ENCODE measurements at places on chromosomes 12 and 14.

- H3K4me1 ChIP-seq: peaks cover 6% of the 10 kb centered on the region
- no peak overlapping the region for H3K4me3 ChIP-seq
- H3K27ac ChIP-seq: no peak overlapping the region
These were observed 341.2 kb upstream of the KITLG start for GRCh38 chr12:88921434-88921833.

DNA sequence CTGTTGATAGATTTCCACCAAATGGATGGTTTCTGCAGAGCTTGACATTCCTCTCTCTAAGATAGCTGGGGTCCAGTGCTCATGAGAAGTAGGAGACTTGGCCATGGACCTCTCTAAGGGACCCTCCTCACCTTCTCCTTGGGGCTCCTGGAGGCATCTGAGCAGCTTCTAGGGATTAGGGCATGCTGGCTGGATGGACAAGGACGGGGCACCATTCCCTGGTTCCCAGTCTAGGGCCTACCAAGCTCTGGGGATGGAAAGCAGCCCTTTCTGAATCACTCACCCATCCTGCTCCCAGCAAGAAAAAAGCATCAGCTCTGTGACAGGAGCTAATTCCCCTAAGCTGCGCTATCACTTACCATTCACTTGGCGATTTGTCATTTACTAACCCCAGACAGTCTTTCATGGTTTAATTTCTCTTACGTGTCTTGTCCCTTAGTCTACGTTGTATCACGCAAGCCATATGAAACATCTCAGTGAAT lies 39.5 kb downstream of the VWF start:
- H3K36me3 ChIP-seq: no peaks in the 10 kb centered on the region
- peaks cover 13% of the 10 kb centered on the region for H3K4me1 ChIP-seq
- H3K27me3 ChIP-seq: no peaks in the 10 kb centered on the region
- no peak overlapping the region for H3K27ac ChIP-seq

DNA sequence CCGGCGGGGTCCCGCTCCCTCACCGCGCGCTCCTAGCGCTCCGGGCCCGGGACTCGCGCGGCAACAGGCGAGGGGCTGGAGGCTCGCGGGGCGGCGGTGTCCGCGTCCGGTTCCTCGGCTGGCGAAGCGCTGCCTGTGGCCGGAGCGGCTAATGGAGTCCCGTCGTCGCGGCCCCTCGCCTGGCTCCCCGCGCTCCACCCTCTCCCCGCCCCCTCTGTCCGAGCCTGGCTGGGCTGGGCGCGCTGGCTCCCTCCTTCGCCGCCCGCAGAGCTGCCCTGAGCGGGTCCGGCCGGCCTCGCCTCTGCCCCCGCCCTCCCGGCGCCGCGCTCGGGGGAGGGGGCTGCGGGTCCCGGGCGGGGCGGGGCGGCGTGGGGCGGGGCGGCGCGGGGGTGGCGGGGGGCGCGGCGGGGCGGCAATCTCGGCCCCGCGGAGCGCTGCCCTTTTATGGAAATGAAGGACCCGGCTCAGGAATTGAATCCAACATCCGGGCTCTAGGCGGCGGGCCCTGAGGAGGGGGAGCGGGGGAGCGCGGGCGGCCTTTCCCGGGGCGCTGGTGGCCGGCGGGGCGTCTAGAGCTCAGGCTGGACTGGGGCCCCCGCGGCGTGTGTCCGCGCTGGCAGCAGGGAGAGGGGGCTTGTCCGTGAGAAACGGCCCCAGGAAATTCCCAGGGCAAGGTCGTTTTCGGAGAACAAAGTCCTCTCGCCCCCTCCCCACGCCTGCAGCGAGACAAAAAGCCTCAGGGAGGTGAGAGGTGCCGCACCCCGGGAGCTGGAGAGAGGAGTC lies at the start of gene FERMT2:
FERMT2 (minus strand) TSS at position 153 of the 783 bp plus-strand sequence. CDS start 482 bp downstream, outside the sequence.
- H3K27ac ChIP-seq: peak within 1 kb of the TSS; percentile 93
- peaks cover 7% of the 10 kb centered on the region for H3K36me3 ChIP-seq
- peaks cover 10% of the 10 kb centered on the region for H3K4me1 ChIP-seq
- no peaks in the 10 kb centered on the region for H3K27me3 ChIP-seq
- peak within 1 kb of the TSS; percentile 80 for H3K4me3 ChIP-seq

GRCh38 chr12:39007619-39008018 lies 102.2 kb upstream of the CPNE8 start:
- no peak for DNase-seq
- H3K27ac ChIP-seq: no peak overlapping the region
- no peaks in the 10 kb centered on the region for H3K36me3 ChIP-seq
- H3K4me3 ChIP-seq: no peak overlapping the region
- H3K27me3 ChIP-seq: no peaks in the 10 kb centered on the region

DNA sequence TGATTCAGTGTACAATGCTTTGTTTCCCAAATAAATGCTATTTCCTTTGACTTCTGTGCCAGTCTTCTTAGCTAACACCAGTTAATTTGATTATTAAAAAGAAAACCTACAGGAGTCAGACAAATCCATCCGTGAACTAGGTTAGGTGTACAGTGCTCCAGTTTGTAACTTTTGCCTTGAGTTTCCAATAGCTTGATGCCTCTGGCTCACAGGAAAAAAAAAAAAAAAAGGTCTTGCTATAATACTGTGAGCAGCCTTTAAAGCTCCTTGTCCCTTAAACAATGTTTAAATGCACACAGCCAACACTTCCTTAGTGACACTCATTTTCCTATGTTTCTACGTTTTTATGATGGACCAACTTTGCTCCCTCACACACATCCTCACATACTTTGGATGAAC lies 71.8 kb upstream of the TMX1 start:
- H3K27ac ChIP-seq: no peak overlapping the region
- no peak overlapping the region for H3K4me3 ChIP-seq
- H3K27me3 ChIP-seq: no peaks in the 10 kb centered on the region
- DNase-seq: no peak
- H3K36me3 ChIP-seq: no peaks in the 10 kb centered on the region

- no peaks in the 10 kb centered on the region for H3K4me1 ChIP-seq
- no peaks in the 10 kb centered on the region for H3K27me3 ChIP-seq
- no peak overlapping the region for H3K4me3 ChIP-seq
- H3K27ac ChIP-seq: no peak overlapping the region
These were observed 8.7 kb downstream of the DYNLL1 start for GRCh38 chr12:120504587-120504986.

DNA sequence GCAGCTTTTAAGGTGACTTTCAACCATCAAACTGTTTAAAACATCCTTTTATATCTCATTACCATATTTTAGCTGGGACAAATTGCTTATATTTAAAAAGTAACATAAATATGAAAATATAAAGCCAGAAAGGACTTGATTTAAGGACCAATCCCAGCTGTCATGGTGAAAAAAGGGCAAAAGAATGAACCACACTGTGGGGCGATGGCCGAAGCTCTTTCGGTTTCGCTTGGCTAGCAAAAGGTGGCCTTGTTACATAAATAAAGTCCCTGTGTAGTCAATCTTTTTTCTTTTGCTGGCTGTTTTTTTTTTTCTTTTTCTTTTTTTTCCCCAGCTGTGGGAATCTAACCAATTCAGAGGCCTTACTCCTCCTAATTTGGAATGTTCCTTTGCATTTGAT lies 50.9 kb downstream of the FBXO33 start:
- H3K27ac ChIP-seq: no peak overlapping the region
- no peaks in the 10 kb centered on the region for H3K36me3 ChIP-seq
- no peak overlapping the region for H3K4me3 ChIP-seq
- H3K4me1 ChIP-seq: peaks cover 4% of the 10 kb centered on the region

DNA sequence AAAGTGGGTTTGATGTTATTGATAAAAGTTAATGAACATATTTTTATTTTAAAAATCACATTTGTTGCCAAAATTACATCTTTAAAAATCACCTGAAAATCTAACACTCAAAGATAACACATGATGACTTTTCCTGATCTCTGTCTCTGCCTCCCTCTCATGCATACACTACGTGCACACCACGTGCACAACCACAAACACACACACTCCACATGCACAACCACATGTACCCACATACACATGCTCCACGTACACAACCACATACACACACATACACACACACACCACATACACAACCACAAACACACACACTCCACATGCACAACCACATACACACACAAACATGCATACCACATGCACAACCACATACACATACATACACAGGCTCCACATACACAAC lies 61.8 kb upstream of the TMEM132C start:
- no peaks in the 10 kb centered on the region for H3K4me1 ChIP-seq
- H3K36me3 ChIP-seq: no peaks in the 10 kb centered on the region

All from upper lobe of right lung (tissue), 1 donor.